Stimulated activated CD4-positive, alpha-beta T cell treated with anti-CD3 and anti-CD28 coated beads, Interleukin-15, amount 100 ng/mL, for 48 hours (primary cell): ENCODE measurements at places on chromosomes 13 and 19.
A peak's percentile ranks its signal among the peaks of the same experiment; 100 is the strongest.

- DNase-seq = no peak
Observed at GRCh38 chr13:106230450-106230849, 305.0 kb downstream of the EFNB2 start.

GRCh38 chr13:99150575-99151361 lies 49.9 kb upstream of the UBAC2 start:
- DNase-seq = no peak

DNA sequence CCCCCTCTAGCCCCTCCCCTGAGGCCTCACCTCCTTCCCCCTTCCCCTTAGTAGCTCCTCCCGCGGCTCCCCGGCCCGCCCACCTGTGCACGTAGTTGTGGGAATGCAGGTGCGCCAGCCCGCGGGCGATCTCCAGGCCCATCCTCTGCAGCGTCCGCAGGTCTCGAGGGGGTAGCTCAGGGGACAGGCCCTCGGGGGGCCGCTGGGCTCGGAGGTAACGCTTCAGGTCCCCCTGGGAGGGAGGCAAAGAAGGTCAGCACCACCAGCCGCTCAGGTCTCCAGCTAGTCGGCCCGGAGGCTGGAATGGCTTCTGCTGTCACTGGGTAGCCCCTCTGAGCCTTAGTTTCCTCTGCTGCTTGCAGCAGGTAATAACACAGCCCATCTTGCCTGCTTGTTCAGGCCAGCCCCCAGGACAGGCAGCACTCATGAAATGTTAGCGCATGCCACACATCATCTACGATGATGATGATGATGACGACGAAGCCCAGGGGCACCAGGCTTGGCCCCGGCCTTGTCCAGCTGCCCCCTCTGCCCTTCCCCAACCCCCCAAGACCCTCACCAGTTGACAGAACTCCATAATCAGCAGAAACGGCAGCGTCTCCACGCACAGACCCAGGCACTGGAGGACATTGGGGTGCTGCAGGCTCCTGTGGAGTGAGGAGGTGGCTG lies 9.2 kb downstream of the LMTK3 start:
- no peak for DNase-seq

- DNase-seq = no peak
Observed at GRCh38 chr13:47326061-47326460, 429.2 kb upstream of the HTR2A start.

DNA sequence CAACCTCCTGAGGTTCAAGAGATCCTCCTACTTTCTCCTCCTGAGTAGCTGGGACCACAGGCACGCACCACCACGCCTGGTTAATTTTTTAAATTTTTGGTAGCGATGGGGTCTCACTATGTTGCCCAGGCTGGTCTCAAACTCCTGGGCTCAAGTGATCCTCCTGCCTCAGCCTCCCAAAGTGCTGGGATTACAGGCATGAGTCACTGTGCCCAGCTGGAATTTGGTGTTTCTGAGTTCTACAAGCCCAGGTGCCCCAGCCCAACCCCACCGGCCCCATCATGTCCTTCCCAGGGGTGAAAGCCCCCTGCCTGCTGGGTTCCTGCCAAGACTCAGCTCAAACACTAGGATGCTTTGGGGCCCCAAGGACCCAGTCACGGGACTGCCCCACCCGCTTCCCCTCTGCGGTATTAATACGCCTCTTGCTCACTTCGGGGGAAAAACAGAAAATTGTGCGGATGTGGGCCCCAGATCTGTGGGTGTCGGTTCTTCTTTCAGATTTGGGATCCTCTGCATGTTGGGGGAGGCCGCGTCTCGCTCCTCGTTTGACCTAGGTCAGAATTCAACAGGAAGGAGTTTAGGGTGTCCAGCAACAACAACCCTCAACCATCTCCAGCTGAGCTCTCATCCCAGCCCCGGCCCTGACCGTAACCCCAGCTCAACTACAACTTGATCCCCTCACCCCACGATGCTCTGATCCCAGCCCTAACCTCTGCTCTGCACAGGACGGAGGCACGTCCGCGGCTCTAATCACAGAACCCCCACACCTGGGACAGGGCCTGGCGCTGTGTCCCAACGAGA lies 3.7 kb upstream of the FCER2 start:
- peak; percentile 64 for DNase-seq

DNA sequence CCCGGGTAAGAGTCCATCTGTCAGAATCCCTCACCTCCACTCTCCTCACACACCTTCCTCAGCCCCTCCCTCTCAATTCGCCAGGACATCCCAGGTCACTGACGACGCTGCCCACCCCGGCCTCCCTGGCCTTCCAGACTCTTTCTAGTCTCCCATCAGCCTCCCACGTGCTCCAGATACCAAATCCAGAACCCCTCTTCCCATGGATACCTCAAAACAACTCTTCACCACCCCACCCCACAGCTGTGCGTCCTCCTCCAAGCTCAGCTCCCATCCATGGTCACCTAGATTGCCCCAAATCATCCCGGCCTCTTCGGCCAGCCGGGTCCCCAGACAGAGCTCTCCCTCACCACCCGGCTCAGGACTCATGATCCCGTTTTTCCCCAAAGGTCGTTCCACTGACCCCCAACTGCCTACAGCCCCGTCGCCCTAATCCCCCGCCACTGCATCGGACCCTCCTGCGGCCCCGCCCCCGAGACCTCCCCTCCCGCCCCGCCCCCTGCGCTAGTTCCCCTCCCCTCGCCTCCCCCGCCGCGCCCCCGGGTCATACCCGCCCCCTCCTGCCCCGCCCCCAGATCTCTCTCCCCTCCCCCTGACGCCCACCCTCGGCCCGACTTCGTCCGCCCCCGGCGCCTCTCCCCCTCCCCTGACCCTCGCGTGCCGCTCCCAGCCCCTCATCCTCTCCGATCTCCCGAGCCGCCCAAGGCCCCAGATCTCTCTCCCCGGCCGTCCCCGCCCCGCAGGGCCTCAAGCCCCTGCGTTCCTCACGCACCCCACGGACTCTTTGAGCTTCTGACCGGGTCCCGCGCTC lies 546 bp downstream of the UBXN6 start:
- peak; percentile 26 for DNase-seq

DNA sequence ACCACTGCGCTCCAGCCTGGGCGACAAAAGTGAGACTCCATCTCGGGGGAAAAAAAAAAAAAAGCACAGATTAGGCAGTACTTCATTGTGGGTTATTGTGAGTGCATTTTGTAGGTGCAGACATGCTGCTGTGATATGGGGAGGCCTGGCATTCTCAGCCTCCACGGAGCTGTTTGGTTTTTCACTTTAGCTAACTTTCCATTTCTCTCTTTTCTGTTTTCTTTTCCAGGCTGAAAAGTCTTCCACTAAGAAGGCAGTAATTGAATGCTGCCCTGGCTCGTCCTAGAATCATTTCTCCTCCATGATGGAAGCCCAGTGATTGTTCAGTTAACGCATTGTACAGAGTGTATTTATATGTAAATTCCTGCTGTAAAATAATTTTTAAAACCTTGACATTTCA lies 2.0 kb upstream of the WDR88 start:
- DNase-seq = no peak

DNA sequence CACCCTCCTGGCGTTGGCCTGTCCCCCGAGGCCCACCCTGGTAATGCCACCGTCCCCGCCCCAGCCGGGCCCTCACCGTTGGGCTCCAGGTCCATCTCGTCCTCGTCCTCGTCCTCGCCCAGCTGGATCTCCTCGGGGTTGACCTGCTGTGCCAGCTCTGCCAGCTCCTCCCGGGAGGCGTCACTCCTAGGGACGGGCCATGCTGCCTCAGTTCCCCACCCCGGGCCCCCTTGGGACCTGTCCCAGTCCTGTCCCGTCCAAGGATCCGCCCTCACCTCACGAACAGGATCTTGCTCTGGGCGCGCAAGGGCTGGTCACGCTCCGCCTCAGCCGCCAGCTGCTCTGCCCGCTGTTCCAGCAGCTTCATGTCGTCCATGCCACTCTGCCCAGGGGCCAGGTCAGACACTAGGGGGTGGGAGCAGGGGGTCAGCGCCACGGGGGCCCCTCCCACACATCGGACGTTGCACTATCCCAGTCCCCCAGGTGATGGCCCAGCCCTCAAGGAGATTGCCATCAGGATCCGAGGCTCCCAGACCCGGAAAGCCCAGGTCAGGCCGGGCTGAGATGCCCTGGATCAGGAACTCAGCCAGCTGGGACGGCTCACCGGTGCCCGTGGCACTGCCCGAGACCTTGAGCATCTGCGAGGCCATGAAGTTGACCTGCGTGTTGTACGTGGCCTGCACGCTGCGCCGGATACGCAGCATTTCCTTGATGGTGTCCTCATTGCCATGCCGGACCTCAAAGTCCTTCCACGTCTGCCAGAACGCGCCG lies 9.5 kb downstream of the XAB2 start:
- no peak for DNase-seq

- no peak for DNase-seq
Observed at GRCh38 chr19:38425222-38425809, 703 bp downstream of the RASGRP4 start.

DNA sequence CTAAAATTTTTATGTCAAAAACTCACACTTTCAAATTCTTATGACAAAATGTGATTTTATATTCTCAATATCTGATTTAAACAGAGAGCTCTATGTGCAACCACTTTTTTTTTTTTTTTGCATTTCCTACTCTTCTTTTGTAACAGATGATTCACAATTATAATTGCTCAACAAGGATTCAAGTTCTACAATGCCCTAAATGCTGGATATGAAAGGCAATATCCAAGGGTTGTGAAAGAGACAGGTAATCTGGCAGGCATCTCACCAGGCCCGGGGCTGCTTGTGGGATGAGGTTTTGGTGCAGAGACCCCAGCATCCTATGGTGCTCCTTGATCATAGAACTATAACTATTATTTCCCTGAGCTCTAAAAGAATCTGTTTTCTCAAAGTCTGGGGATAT lies 363.6 kb upstream of the NBEA start:
- DNase-seq = no peak

GRCh38 chr19:36605877-36606478 lies 865 bp downstream of the ZNF382 start:
- DNase-seq = no peak

DNA sequence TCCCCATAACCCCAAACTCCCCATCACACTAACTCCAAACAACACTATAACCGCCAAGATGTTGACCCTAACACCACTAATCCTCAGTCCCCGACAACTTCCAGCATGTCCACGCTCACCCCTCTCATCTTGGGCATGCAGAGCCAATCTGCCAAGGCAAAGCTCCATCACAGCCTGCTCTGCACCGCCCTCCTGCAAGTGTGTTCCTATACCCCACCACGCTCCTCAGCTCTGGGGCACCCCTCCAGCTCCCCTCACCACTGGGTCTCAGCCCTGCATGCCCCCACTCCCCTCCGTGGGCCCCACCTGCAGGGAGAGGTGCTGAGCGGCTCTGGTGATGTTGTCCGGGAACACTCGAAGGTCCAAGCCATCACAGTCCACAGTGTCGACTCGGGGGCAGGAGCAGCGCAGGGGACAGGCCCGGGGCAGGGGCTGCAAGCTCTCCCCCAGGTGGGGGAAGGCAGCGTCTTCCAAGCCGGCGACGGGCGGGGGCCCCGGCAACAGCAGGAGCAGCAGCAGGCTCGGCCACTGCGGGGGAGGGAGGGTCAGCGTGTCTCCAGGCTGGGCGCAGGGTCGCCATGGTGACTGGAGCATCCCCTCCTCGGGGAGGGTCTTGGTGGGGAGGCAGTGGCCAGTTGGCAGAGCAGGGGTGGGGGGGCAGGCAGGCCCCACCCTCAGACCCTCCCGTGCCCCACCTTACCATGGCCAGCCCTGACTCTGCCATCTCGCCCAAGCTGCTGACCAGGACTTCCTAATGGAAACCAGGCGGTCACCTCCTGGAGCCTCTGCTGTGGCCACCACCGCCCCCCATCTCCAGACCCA lies 527 bp downstream of the PODNL1 start:
- no peak for DNase-seq

DNA sequence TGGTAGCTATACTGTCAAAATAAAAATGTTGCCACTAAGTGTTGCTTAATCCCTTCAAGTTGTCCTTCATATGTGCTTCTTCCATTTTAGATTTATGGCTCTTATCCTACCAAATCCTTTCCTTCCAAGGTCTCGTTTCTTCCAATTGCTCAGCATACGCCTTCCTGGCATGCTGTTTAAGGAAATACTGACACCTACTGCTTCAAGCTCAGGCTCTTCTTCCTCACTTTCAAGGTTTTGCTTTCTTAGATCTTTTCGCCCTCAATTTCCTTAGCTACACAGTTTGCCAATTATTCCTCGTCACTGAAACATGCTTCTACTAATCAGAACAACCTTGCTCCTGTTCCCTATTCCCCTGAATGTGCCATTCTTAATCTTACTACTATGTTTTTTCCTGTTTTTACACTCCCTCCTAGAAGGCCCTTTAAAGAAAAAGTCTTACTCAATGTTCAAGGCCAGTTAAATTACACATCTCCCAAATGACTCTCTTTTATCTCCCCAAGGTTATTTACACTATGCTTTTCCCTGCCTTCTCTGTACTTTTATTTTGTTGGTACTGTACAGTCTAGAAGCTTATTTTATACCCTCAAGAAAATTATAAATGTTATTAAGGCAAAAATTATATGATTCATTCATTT lies 343.1 kb downstream of the MZT1 start:
- DNase-seq = no peak

- DNase-seq = no peak
Observed at GRCh38 chr13:93951108-93951507, 528.4 kb downstream of the DCT start.

DNA sequence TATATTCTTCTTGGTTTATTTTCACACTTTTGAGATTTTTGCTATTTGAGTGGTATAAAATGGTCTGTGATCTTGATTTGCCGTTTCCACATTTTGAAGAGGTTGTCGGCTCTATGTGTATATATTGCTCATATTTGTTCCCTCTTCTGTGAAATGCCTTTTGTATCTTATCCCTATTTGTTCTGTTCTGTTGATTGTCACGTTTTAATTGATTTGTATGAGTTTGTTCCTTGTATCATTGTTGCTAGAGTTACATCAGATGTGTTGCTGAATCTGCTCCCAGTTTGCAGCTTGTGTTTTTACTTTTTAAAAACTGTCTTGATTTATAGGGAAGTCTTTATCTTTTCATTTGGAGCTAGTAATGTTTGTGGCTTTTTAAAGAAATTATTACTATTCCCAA lies 17.1 kb downstream of the USPL1 start:
- DNase-seq = no peak

- DNase-seq = no peak
Observed at GRCh38 chr13:38103851-38104250, 234.3 kb upstream of the TRPC4 start.

DNA sequence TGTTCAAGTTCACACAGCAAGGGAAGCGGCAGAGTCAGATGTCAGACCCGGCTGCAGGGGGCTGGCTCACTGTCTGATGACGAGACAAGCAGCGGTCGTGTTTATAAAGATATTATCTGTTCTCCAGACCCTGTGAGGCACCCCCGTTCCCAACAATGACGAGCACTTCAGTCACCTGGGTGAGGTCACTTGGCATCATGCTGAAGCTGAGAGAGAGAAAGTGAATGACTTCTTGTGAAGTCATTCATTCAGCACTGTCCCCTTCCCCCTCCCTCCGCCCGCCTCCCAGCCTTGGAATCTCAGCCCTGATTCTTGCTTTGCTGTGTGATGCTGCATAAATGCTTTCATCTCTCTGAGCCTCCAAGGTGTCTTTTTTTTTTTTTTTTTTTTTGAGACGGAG lies 4.9 kb upstream of the LYPD3 start:
- peak; percentile 60 for DNase-seq
